ENCODE measurements at places on chromosomes 3 and 15.

- no peak for DNase-seq
Observed at GRCh38 chr3:48851407-48851806, 3.7 kb upstream of the PRKAR2A start.

DNA sequence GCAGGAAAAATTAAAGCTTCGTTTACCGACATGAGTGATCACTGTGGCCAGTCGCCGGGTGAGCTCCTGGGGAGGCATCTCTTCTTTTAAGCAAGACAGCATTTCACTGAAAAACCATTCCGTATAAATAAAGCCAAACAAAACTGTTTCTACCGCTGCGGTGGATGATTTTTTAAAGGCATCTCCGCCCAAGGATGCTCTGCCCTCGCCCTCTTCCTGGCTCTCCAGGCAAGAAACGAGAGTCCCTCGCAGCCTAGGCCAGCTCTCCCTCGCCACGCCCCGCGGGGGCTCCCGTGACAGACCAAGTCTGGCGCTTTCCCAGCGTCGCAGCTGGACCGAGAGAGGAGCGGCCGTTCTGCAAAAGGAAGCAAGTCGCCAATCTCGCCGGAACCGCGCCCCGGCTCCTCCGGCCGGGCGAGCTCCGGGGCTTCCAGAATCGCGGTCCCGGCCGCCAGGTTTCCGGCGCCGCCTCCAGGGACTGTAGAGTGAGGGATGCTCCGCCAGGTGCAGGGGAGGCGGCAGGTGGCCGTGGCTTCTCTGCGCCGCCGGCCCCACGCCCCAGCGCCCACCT, 458 bp downstream of the MCF2L2 start:
- DNase-seq: no peak

GRCh38 chr3:185582871-185583270, 3.2 kb upstream of the SENP2 start:
- no peak for DNase-seq

GRCh38 chr3:172698631-172699030, 12.2 kb downstream of the NCEH1 start:
- DNase-seq: no peak

GRCh38 chr15:58165661-58166060, 27.5 kb downstream of the AQP9 start:
- DNase-seq: no peak

DNA sequence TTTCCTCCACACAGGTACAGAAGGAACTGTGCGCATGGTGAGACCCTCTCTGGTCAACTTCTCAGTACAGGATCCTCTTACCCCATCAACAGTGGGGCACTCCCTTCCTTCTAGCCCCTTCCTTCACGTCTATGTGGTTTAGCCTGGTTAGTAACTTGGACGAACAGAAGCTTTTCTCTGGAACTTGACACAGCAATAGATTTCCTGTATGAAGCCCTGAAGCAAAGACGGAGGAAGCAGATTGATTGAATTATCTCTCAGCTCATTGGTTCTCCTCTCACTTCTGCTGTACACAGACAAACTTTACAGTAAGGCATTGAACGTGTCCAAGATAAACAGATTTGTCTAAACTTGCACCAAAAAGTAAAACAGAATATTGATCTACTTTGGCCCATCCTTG, at the start of gene CD200R1:
Gene CD200R1, minus strand, starts transcription at position 210 of the 400 bp plus-strand sequence. CDS start 246 bp downstream, outside the sequence.
- no peak for DNase-seq

GRCh38 chr15:37824717-37825382, 109.6 kb upstream of the TMCO5A start:
- DNase-seq: no peak

GRCh38 chr3:8328967-8329366, 172.7 kb upstream of the LMCD1 start:
- no peak for DNase-seq

DNA sequence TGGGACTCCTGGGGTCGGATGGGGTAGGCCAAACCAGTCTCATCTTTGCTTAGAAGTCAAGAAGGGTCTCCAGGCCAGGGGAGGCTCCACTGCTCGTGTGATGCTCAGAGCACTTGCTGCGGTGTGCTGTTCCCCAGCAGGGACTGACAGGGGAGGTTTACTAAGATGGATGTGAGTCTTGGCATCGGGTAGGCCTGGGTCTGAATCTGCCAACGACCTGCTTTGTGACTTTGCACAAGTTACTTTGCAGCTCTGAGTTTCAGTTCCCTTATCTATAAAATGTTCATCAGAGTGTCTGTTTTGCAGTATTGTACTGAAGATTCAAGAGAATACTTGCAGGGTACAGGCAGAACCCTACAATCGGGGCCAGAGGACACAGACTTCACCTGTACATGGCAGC, 17.3 kb upstream of the CDCP1 start:
- no peak for DNase-seq

DNA sequence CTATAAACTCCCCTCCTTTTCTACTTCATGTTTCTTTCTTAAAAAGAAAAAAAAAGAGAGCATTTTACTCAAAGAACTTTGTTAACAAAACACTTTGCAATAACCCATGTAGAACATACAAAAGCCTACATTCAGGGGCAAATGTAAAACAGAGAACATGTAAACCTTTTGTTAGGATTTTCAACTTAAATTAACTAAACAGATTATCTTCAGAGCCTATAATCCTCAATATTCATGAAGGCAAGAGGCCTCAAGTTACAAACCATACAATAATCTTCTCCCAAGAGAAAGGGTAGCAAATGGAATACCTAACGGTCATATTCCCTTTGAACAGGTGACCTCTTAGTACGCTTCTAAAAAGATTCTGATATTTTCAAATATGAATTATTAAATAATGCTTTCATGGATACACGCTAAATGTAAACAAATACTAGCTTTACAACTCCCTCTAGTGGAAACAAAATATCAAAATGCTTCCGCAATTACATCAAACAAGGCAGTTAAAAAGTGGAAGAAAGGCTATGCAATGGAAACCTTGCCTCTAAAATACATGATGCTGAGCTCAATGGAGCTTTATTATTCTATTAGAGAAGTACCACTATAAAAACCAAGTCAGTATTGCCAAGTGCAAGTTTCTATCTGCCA, 9.9 kb downstream of the CEP152 start:
- no peak for DNase-seq

DNA sequence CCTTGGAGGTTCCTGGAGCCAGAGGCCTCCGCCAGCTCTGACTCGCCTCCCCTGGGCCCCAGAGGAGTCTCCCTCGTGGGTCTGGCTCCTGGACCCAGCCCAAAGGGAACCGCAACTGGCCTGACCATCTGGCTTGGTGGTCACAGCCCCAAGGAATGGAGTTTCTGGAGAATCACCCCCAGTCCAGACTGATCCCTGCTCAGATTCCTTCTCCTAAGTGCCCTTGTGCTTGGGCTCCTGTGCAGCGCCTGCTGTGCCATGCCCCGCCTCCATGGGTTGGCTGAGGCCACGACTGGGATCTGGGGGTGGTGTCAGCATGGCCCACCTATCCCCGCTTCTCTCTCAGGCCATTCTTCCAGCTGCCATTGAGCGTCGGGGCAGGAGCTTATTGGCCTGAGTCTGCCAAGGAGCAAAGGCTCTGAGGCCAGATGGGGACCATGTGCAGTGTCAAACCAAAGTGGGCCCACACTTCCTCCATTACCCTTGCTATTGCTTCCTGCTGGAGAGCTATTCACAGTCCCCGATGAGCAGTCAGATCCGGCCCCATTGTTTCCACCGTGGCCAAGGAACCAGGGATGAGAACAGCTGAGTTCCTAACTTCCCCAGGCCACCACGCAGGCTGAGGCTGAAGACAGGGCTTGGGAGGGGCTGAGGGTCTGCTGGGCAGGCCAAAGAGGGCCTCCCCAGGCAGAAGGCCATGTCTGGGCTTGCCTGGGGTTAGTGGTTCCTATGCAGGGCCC, 19.0 kb downstream of the CSPG4 start:
- DNase-seq: no peak

DNA sequence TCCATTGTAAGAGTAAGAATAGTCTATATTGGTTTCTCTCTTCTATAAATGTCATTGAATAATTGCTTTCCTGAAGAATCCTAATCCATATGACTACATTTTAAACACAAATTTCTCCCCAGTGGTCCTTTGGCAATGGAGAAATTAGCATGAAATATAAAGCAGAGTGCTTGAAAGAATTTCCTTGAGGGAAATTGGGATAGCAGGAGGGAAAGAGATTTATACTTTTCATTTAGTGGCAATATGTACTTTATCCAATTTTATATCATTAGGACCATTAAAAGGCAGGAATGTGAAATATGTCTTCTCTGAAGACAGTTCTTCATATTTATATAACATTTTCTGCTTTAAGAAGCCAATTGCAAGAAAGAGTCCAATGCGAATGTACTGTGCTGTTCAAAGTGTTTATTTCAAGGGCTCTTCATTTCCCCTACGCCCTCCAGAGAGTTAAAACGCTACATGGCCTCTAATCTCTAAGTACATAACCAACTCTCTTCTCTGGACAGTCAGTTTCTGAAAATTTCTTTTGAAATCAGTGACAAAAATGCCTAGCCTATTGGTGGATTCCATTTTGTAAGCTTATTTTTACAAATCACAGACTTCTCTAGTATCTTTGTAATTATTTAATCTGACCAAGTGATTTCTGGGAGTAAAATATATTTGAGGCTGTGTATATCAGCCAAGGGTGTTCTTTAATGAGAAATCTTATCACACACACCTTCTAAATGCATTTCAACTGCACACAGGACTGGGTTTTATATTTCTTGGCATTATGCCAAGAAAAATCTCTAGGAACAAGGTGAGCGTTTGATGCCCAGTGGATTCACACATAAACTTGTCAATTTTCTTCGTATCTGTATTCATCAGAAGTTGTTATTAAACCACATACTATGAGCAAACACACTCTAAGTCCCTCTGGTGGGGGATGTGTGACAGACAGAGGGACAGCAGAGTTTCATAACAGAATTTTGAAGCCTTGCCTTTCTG, 51.2 kb downstream of the KCNAB1 start:
- DNase-seq: no peak

GRCh38 chr3:53682807-53683206, 163.4 kb downstream of the CHDH start:
- no peak for DNase-seq

DNA sequence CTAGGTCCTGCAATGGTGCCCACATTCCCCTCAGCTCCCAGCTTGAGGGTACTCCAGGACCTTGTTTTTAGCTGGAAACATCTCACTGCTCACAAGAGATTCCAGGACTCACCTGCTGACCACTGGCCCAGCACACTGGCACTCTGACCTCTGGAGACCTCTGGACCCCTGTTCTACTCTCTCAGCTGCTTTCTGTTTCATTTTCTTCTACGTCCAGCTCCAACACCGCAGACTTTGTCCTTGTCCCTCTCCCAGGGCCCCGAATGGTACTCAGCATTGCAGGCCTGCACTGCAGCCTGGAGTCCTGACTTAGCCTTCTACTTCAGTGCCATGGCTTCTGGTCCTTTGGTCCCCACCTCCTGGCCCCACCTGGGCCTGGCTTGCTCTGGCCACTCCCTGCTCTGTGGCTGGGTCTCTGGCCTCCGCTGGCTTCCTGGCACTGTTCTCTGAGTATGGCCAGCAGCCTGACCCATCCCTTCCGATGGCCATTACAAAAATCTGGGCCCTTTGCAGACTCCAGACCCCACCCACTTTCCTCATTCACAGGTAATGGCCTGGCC, 27.9 kb downstream of the KY start:
- no peak for DNase-seq

DNA sequence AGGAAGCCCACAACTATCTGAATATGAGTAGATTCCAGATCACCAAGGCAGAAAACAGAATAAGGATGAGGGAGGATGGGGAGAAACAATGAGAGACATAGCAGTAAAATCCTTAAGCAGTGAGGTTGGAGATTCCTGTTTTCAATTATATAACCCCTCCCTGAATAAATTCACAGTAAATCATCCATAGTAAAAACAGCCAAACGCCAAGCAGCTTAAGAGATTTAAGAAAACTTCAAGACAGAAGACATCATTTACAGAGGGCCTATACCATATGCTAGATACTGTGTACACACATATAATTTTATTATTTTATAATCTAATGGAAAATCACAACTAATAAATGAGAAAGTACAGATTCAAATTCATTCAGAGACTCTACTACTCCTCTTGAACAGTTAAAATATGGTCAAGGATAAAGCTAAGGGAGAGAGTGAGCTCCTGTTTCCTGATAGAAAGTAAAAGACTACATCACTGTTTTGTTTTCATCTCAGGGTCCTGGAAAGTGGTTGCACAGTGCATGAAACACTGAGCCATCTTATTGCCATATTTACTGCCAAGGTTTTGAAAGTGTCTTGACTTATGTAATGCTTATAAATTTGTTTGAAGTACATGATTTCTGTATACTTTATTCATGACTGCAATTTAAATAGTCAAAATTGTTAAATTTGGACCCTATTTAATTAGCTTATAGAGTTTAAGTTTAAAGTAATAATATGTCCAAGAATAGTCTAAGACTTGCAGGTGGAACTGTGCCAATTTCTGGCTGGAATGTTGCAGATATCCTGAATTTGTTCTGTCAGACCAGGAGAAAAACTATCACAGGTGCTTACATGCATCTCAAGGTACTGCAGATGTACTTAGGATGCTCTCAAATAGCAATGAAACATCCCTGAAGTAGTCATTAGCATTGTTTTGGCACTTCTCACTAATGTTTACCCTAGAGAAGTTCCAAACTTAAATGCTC, 141.4 kb downstream of the TBL1XR1 start:
- no peak for DNase-seq

DNA sequence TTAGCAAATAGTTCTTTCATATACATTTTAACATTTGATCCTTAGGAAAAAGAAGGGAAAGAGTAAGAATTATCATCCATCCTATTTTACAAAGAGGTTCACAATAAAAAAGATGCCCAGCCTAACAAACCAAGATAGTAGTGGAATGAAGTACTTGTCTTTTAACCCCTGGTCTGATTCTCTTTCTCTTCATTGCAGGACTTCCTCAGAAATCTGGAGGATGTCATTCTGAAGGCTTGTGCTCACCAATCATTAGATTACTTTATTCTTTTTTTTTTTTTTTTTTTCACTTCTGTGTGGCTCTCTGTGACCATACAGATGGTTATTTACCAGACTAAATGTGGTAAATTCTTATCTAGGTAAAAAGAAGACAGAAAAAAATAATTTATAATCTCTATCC, 7.0 kb downstream of the HDGFL3 start:
- no peak for DNase-seq

DNA sequence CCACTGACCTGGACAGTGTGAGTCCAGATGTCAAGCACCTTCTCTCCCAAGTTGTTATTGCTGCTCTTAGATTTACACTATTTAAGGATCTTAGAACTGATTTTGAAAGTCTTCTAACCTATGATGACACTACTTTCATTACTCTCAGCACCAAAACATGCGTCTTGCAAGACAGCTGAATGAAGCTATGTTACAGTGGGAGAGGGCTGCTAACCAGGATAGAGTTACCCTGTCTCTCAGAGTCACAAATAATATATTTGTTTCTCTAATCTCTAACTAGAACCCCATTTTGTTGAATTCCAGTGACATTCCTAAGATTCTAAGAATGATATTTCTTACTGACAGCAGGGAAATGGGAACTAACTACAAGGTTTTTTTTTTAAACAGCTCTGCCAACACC, 455.5 kb downstream of the MAGI1 start:
- DNase-seq: no peak

Measured in NCI-H446 treated with DMSO at 0.1 percent for 48 hours (cell line).